Stimulated activated CD4-positive, alpha-beta T cell treated with anti-CD3 and anti-CD28 coated beads, Interleukin-12 subunit alpha, Interleukin-12 subunit beta, amount 100 ng/mL, for 24 hours (primary cell): ENCODE measurements at places on chromosomes 7 and 10.

GRCh38 chr7:54961391-54961790 is 57.4 kb upstream of the EGFR start:
- DNase-seq: no peak

DNA sequence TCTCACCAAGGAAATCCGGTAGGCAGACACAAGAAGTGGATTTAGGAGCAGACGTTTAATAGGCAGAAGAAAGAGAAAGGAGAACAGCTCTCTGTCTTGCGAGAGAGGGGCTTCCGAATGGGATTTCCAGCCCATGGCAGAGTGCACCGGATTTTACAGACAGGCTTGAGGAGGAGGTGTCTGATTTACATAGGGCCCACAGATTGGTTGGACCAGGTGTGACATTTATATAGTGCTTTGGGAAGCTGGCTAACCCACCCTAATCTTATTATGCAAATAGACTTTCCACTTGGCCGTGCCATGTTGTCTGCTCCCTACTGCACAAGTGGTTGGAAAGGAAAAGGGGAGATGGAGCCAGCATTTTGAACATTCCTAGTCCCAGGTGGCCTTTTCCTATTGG is 57.8 kb downstream of the ANKMY2 start:
- no peak for DNase-seq

DNA sequence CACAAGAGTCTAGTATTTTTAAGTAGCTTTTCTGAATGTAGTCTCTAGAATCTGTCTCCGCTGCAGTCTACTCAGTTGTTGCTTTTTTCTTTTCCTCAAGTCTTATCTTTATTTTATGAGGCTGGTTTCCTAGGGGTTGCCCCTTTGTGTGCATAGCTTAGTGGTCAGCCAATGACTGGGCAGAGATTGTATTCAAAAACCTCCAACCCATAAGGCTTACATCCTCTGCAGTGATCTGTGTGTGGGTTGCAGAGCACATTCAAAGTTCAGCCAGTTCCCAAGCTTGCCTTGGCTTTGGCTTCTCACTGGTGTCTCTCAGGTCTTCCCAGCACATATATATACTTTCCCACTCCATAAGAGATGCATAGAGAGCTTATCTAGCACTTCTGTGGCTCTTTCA is 160.0 kb upstream of the TCF7L2 start:
- no peak for DNase-seq

GRCh38 chr10:112229096-112229495 is 45.5 kb upstream of the GPAM start:
- no peak for DNase-seq

GRCh38 chr7:158868764-158869410 is 12.5 kb downstream of the DYNC2I1 start:
- no peak for DNase-seq

- no peak for DNase-seq
Observed at GRCh38 chr7:75716992-75717626, 21.6 kb downstream of the HIP1 start.
